ENCODE measurements at places on chromosomes 7 and 10.

GRCh38 chr7:142445019-142445686 lies 187.3 kb upstream of the PRSS58 start:
- no peak for DNase-seq

GRCh38 chr10:127308031-127308430 lies 111.6 kb upstream of the INSYN2A start:
- no peak for DNase-seq

- DNase-seq, result no peak
Observed at GRCh38 chr10:69406302-69406811, 10.4 kb downstream of the TACR2 start.

DNA sequence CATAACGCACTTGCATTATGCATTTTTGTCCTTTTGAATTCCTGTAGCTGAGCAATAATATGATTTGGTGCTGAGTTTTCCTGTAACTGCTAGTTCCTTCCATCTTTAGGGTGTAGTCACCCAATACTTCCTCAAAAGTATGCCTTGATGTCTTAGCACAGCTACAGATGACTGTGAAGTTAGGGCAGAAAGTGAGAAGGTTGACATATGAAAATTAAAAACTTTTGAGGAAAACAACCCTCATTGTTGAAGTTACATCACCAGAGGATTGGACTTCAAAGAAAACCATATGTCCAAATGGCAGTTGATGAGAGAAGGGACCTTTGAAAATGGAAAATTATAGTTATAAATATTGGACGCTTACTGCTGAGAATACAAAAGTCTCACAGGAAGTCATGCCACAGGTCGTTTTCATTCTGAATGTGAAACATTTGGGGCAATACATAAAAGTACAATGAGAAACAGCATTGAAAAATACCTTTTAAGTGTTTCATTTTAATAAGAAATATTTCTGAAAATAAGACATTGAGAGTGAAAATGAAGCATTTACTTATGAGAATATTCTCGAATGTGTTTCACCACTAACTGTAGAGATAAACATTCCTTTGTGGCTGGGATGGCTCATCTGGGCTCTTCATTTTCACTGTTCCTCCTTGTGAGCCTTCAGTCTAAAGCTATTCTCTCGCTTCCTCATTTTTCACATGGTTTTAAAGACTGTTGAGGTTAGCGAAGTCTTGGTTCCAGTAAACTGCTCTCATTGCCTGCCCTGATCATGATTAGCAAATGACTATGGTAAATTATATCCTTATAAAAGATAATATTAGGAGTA lies 61.4 kb upstream of the NME8 start:
- no peak for DNase-seq

DNA sequence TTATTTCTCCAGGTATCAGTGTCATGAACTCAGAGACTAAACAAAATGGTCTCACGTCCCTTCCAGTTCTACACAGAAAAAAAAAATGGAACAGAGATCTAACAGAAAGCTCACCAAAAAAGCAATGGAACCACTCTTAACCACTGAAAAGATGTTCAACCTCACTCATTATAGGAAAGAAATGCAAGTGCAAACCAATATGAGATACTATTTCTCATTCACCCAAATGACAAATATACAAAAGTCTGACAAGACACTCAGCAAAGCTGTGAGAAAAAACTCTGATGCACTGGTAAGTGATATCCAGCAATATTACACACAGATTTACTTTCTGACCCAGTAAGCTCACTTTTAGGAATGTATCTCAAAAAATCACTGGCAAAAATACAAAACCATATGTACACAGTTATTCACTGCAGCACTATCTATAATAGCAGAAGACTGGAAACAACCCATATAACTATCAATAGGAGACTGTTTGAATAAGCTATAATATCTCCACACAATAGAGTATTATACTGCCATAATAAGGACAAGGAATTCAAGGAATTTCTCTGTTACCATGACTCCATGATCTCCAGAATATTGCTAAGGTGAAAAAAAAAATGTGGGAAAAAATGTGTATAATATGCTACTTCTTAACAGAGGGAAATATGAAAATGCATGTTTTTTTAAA lies 36.6 kb downstream of the ABI1 start:
- no peak for DNase-seq

- no peak for DNase-seq
Observed at GRCh38 chr10:129028451-129028850, 438.6 kb upstream of the MGMT start.

GRCh38 chr10:110618230-110618610 lies 25.9 kb upstream of the RBM20 start:
- DNase-seq, result no peak

- DNase-seq, result no peak
Observed at GRCh38 chr7:13407911-13408310, 581.6 kb downstream of the ETV1 start.

DNA sequence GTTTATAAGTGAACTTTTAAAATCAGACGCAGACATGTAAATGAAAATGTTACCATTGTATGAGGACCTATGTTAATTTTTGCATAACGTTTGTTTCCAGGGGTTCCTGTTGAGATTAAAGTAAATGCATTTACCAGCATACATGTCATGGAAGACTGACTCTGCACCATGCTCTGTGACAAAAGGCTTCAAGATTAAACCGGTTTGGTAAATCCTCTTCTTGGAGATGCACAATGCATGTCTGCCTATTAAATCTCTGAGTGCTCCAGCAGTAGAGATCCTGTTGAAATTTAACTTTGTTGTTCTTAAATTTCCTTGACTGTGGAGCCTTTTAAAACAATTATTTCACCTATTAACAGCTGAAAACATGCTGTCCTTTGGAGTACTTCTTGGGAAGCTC lies 36.5 kb upstream of the JAZF1 start:
- no peak for DNase-seq

GRCh38 chr7:149741629-149742028 lies 31.8 kb downstream of the ZNF467 start:
- DNase-seq, result peak; percentile 51

- no peak for DNase-seq
Observed at GRCh38 chr7:20742913-20743312, 43.8 kb downstream of the SP8 start.

DNA sequence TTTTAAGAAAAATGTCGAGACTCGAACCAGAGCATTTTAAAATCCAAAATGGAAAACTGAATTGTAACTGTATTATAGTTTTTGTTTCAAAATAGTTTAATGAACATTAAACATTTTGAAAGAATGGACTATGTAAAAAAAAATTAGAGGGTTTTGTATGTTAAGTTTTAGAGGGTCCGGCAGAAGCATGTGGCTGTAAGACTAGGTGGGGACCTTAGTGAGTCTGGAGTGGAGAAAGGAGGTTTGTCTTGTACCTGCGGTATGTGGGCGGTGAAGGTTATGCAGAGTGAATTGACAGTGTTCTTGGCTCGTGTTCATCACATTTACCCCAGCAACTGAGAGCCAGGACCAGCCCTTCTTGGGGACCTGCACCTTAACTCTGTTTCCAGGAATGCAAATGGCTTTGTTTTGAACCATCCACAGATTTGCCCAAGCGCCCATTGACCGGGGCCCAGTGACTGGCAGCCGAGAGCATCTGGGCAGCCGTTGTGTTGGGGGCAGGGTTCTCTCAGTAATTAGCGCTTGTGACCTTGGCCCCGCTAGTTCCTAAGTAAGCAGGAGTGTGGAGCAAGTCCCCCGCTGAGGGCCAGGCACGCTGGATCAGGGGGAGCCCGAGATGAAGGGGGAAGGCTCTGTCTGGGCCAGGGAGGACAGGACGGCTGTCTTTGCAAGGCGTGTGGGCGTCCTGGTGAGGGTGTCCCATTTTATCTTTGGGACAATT lies 1.4 kb upstream of the KLF6 start:
- DNase-seq, result peak; percentile 10

DNA sequence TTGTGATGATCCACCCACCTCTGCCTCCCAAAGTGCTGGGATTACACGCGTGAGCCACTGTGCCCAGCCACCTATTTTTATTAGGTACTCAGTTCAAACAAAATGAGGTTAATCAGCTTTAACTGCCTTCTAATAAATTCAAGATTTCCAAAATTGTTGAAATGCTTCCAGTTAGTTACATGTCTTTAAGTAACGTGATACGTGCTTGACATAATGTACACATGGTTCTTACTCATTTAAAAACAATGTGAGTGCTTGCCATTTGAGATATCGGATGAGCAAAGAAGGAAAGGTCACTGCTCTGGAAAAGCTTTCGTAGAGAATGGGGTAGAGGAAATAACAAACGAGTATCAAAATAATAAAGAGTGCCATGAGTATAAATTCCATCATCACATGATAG lies 83.6 kb downstream of the KMT2E start:
- DNase-seq, result peak; percentile 71

DNA sequence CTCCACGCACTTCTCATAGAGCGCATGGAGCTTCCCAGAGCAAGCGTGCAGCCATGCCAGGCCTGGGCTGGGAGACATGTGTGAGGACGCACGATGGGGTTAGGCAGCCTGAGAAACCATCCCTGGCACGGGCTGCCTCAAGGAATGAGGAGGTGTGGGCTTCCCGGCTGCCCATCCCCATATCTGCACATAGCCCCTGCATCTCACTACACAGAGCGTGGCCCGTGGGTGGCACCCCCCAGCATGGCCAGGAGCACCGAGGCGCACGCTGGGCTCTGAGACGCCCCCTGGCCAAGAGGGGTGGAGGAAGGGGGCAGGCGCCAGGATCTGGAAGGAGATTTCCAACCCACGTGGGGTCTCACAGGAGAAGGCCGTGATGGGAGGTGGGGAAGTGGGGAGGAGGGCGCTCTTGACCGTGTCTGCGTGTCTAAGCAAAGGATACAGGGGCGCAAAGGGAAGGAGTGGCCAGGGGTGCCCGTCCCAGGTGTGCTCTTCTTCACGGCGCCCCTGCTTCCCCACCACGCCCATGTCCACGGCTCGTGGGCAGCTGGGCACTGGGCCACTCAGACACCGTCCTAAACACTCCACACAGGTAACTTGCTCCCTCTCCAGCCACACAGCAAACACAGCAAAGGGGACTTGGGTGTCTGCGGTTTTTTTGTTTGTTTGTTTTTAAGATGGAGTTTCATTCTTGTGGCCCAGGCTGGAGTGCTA lies 340.5 kb downstream of the PTPRN2 start:
- no peak for DNase-seq

DNA sequence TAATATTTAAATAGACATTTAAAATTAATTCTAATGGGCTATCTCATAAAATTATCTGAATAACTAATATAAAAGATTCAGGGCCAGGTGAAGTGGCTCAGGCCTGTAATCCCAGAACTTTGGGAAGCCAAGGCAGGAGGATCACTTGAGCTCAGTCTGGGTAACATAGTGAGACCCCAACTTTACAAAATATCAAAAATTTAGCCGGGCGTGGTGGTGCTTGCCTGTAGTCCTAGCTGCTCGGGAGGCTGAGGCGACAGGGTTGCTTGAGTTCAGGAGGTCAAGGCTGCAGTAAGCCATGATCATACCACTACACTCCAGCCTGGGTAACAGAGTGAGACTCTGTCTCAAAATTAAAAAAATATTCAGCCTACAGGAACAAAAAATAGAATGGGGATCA lies 12.5 kb downstream of the NOBOX start:
- no peak for DNase-seq

- no peak for DNase-seq
Observed at GRCh38 chr7:30726296-30727006, 25.5 kb upstream of the INMT start.

- DNase-seq, result peak; percentile 62
Observed at GRCh38 chr10:4639960-4640359, 186.0 kb upstream of the AKR1E2 start.

- peak; percentile 38 for DNase-seq
Observed at GRCh38 chr10:21496343-21497176, 28.9 kb downstream of the SKIDA1 start.

DNA sequence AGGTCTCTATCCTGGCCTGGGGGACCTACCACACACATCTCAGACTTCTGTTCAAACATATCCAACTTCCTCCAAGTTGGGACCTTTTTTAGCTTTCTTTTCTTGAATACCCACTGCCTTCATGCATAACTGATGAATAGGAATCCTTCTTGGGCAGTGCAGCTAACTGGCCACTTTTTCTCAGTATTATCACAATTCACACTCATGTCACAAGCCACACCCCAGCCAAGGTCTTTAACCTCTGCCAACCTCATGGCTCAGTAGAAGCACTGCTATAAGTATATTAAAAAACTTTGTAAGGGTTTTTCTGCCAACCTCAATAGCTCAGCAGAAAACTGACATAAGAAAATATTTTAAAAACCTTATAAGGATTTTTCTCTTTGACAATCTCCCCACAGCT lies 44.5 kb downstream of the HHEX start:
- DNase-seq, result no peak

DNA sequence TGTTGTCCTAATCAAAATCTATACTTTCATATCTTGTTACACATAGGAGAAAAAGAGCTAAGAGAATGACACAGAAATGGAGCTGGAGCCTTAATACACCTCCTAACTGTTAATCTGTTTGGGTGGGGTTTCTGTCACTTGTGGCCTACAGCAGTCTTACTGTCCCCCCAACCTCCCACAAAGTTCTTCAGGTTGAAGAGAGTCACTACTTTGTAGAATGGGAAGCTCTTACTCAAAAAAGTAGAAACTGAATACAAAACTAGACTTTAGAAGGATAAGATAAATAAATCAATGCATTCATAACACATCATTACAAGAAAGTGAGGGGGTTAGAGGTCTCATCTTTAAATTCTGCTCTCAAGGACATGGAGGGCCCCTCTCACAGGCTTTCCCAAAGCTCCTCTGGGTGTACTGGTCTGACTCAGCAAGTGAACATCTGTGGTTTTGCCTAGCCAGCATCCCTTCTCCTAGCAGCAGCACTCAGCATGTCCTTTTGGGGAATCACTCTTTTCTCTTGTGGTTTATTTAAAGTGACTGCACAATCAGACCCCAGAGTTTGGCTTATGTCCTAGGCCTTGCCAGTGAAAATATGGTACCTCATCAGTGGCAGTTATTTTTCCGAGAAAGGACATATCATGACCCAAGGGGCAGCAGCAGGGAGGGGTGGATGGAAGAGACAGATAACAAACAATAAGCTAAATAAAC lies 2.0 kb upstream of the BLVRA start:
- peak; percentile 80 for DNase-seq

DNA sequence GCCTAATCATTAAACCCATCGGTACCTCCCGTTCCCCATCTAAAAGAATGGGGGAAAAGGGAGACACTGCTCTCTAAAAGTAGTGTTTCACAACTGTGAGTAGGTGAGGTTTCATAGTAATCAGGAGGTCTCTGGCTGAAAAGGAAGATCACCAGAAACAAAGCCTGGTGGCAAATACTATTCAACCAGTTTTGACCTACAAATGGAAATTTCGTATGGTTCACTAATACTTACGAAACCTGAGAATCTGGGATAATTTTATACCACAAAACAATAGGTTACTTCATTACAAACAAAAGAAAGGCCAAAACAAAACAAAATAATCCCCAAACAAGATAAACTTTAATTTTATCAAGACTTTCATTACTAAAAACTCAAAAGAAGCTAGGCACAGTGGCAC lies 28.4 kb upstream of the ANLN start:
- no peak for DNase-seq

All from AG10803 (cell line).